Body of pancreas (tissue), 4 donors: ENCODE measurements at places on chromosomes 3 and 15. TPM values are rescaled to one million over a fixed set of nuclear protein-coding genes. Genes with fewer than 3 reads are reported as not detected.
A peak's percentile ranks its signal among the peaks of the same experiment; 100 is the strongest.

The ELL3 gene
- total RNA-seq = 4.9 TPM

GRCh38 chr15:64947211-64947610 lies 35.5 kb downstream of the ANKDD1A start:
- no peak overlapping the region for H3K4me3 ChIP-seq
- DNase-seq = no peak
- no peaks in the 10 kb centered on the region for H3K36me3 ChIP-seq

- H3K4me3 ChIP-seq = no peak overlapping the region
- no peak overlapping the region for H3K27ac ChIP-seq
- H3K27me3 ChIP-seq = no peaks in the 10 kb centered on the region
- no peak for DNase-seq
- no peaks in the 10 kb centered on the region for H3K36me3 ChIP-seq
- H3K4me1 ChIP-seq = no peaks in the 10 kb centered on the region
Measured at GRCh38 chr3:144590854-144591253, 619.2 kb downstream of the DIPK2A start.

GRCh38 chr15:48781017-48781416 lies 29.9 kb downstream of the CEP152 start:
- H3K27ac ChIP-seq = no peak overlapping the region
- H3K4me1 ChIP-seq = peaks cover 13% of the 10 kb centered on the region

The EDEM1 gene
- 23.9 TPM for total RNA-seq

GRCh38 chr3:38620236-38620635 lies 29.3 kb downstream of the SCN5A start:
- H3K27me3 ChIP-seq = no peaks in the 10 kb centered on the region
- no peak for DNase-seq
- H3K4me3 ChIP-seq = no peak overlapping the region

The KLF15 gene
- total RNA-seq = 37.4 TPM

- H3K4me3 ChIP-seq = no peak overlapping the region
- H3K4me1 ChIP-seq = no peaks in the 10 kb centered on the region
- peak; percentile 12 for DNase-seq
Measured at GRCh38 chr3:120795959-120796358, 53.4 kb downstream of the GTF2E1 start.

DNA sequence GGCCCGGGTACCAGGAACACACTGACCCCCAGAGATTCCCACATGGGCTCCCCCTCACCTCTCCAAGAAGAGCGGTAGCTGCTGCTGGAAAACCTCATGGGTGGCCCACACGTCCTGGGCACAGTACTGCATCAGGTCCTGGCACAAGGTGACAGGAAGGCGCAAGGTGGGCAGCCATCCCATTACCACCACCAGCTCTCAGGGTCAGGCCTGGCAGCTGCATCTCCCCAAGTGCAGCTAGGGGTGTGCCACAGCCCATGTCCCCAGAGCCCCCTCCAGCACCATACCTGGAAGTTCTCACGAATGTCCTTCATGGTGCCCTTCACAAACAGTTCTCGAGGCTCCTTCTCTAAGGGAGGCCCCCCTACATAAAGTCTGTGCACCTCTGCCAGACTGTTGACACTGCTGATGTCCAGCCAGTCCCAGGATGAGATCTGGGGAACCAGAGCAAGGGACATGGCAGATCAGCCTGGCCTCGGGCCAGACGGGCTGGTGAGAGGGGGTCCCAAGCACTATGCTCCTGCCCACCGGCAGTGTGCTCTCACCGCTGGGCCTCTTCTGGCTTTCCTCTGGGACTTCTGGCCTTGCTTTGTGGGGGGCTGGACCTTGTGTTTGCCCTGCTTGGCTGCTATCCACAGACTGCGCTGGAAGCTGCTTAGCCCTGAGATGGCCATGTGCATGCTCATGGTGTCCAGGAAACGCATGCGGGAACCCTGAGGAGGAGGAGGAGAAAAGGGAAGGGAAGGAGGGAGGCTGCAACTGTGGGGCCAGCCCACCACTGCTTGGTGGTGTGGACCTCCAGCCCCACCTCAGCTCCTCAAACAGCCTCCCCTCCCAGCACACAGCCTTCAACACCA lies 6.0 kb downstream of the POLG start:
- DNase-seq = no peak
- no peak overlapping the region for H3K4me3 ChIP-seq
- H3K27me3 ChIP-seq = no peaks in the 10 kb centered on the region
- H3K4me1 ChIP-seq = peaks cover 42% of the 10 kb centered on the region

GRCh38 chr3:167940241-167940640 lies 155.5 kb downstream of the GOLIM4 start:
- no peak overlapping the region for H3K4me3 ChIP-seq
- H3K36me3 ChIP-seq = no peaks in the 10 kb centered on the region
- no peak overlapping the region for H3K27ac ChIP-seq
- no peaks in the 10 kb centered on the region for H3K4me1 ChIP-seq
- DNase-seq = no peak

GRCh38 chr3:65617209-65617608 lies 421.5 kb downstream of the MAGI1 start:
- no peaks in the 10 kb centered on the region for H3K4me1 ChIP-seq
- no peak for DNase-seq
- H3K4me3 ChIP-seq = no peak overlapping the region
- H3K27me3 ChIP-seq = no peaks in the 10 kb centered on the region
- no peak overlapping the region for H3K27ac ChIP-seq

The AHSG gene
- not detected for total RNA-seq

DNA sequence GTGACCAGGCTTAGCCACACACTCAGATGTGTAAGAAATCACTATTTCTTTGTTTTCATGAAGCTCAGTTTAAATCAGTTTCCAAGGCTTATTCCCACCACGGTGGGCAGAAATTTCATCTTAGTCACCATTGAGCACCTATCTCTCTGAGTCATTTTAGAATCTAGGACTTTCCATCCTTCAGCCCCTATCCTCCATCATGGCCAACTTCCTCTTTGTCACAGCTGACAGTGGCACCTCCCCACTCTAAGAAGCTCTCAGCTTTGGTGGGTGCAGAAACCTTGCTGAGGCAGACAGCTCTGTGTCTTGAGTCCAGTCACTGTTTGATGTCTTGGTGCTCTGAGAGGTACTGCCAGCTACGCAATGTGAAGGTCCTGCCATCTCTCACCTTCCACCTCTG lies 32.9 kb downstream of the SNTN start:
- DNase-seq = no peak
- no peaks in the 10 kb centered on the region for H3K4me1 ChIP-seq
- H3K4me3 ChIP-seq = no peak overlapping the region

The SPATA12 gene
- not detected for total RNA-seq

DNA sequence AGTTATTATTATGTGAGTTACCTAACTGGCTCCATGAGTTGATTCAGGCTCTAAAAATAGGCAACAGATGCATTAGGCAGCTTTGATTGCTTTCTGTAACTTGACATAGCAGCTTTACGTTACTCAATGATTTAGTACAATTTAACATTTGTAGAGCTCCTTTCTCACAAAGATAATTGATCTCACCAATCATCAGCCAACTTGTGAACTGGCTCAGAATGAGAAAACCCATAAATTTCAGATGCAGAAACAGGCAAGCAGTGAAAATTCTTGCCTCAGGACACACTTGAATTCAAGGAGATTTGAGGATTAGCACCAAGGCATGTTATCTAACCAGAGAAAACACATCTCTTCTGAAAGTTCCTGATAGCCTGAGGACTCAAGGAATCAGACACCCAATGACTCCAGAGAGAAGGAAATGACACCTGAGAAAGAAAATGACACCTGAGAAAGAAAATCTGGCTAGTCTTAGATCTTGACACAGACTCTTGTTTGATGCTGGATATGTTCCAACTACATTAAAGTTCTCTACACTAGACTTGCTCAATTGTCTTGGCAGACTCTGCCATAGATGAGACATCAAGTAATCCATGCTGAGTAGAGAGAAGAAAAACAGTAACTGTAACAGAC lies 315.1 kb upstream of the CBLB start:
- no peak overlapping the region for H3K27ac ChIP-seq
- H3K36me3 ChIP-seq = no peaks in the 10 kb centered on the region
- no peak for DNase-seq

The CD200R1 gene
- total RNA-seq = 1.8 TPM

The PAQR5 gene
- 11.5 TPM for total RNA-seq

DNA sequence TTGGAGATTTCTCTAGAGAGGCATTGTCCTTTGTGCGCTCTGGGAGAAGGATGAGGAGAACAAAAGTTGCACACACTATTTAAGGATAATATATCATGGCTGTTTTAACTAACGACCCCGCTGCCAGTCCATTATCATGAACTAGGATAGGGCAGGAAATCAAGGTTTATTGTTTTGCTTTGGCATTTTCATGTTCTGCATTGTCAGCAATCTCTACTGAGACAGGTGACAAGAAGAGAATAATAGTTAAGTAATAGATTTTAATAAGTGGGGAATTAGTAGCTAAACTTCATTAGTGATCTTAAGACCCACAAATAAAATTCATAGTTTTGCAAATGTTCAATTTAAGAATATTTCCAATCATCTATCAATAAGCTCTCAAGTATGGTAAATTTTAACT lies 20.6 kb upstream of the GMNC start:
- DNase-seq = no peak
- H3K36me3 ChIP-seq = no peaks in the 10 kb centered on the region
- no peak overlapping the region for H3K27ac ChIP-seq
- no peaks in the 10 kb centered on the region for H3K27me3 ChIP-seq

DNA sequence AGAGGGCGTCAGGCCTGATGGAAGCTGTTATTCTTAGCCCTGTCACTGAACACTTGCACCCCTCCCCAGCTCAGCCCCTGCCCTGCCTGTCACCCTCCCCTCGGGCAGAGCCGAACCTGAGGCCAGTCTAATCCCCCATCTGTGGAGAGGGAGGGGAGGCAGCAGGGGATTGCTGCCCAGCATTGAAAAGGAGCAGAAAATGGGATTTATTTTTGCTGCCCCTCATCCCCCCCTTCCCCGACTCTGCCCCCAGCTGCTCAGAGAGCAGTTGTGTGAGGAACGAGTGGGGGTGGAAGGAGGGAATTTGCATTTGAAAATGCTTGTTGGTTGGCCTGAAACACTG lies 71.6 kb downstream of the EPHB3 start:
- H3K4me1 ChIP-seq = no peaks in the 10 kb centered on the region
- H3K36me3 ChIP-seq = no peaks in the 10 kb centered on the region
- no peak overlapping the region for H3K27ac ChIP-seq
- H3K4me3 ChIP-seq = no peak overlapping the region
- DNase-seq = no peak

The PROS1 gene
- 15.8 TPM for total RNA-seq

GRCh38 chr15:89893027-89893426 lies 767 bp downstream of the AP3S2 start:
- DNase-seq = no peak
- H3K27me3 ChIP-seq = no peaks in the 10 kb centered on the region
- no peaks in the 10 kb centered on the region for H3K36me3 ChIP-seq
- H3K4me1 ChIP-seq = peaks cover 12% of the 10 kb centered on the region

DNA sequence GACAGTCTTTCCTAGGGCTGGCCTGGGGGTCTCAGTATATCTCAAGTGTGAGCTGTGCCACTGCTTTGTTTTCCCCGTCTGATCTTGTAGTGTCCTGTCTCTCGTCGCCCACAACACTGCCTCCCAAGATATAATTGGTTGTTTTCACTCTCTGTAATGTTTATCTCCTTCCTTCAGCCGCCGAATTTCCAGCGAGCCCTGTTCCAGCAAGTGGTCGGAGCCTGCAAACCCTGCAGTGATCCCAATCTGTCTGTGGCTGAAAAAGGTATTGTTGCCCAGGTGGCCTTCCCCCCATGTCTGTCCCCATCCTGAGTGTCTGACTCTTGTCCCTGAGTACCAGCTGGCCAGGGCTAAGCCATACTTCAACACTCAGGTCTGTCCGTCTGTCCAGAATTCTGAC lies 9.5 kb upstream of the MANF start:
- no peaks in the 10 kb centered on the region for H3K27me3 ChIP-seq
- DNase-seq = no peak
- no peaks in the 10 kb centered on the region for H3K4me1 ChIP-seq
- no peak overlapping the region for H3K27ac ChIP-seq
- no peak overlapping the region for H3K4me3 ChIP-seq

The TMEM40 gene
- total RNA-seq = not detected

DNA sequence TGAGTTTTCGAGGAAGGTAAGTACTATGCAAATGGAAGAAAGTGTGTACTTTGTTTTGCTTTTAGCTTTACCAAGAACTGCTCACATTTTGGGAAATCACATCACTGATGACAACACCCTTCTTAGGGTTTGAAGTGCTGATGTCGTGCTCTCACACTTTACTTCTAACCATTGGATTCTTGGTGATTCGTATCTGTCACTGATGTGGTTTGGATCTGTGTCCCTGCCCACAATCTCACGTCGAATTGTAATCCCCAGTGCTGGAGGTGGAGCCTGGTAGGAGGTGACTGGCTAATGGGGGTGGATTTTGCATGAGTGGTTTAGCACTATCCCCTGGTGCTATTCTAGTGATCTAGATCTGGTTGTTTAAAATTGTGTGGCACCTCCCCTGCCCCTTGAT lies 75.4 kb upstream of the RGMA start:
- H3K4me1 ChIP-seq = no peaks in the 10 kb centered on the region
- H3K27ac ChIP-seq = no peak overlapping the region
- DNase-seq = no peak
- H3K4me3 ChIP-seq = no peak overlapping the region
- H3K27me3 ChIP-seq = no peaks in the 10 kb centered on the region

DNA sequence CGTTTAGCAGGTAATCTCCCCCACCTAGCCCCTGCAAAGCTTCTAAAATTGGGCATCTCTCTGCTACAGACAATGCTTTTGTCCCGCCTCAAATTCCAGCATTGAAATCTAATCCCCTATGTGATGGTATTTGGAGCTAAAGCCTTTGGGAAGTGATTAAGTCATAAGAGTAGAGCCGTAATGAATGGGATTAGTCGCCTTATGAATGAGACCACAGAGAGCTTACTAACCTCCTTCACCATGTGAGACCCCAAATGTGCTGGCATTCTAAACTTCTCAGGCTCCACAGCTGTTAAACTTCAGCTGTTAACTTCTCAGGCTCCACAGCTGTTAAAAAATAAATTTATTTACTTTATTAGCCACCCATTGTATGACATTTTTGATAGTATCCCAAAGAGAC lies 374.2 kb upstream of the BCHE start:
- H3K4me3 ChIP-seq = no peak overlapping the region
- H3K36me3 ChIP-seq = no peaks in the 10 kb centered on the region
- no peaks in the 10 kb centered on the region for H3K27me3 ChIP-seq

- H3K4me3 ChIP-seq = no peak overlapping the region
- no peaks in the 10 kb centered on the region for H3K27me3 ChIP-seq
Measured at GRCh38 chr3:46369675-46370132, 1.0 kb upstream of the CCR5 start.

The SPINK8 gene
- not detected for total RNA-seq

DNA sequence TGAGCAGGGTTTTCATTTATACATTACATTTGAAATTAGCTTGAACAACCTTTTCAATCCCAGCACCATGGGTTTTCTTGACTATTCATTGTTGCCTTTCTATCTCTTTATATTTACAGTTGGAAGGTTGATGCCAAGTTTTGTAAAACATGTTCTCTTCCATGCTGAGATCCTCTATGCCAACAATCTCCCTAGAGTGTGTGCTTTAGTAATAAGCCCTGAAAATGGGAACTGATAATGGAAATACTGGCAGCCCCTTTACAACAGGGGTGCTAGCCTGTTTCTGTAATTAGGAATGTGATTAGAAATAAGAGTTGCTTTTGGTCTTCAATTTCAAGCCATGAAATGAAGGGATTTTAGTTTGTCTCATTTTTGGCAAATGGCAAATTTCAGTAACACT lies 239.9 kb upstream of the NAALADL2 start:
- H3K4me3 ChIP-seq = no peak overlapping the region
- no peak for DNase-seq
- no peaks in the 10 kb centered on the region for H3K36me3 ChIP-seq
- no peak overlapping the region for H3K27ac ChIP-seq
- no peaks in the 10 kb centered on the region for H3K4me1 ChIP-seq
